Stimulated activated CD8-positive, alpha-beta memory T cell treated with anti-CD3 and anti-CD28 coated beads, Interleukin-4, amount 100 ng/mL, for 1 hour (primary cell): ENCODE measurements at places on chromosomes 7 and 10.

GRCh38 chr10:129637846-129638245 is 170.8 kb downstream of the MGMT start:
- DNase-seq: no peak

GRCh38 chr10:74585231-74586087 is 240.9 kb upstream of the KAT6B start:
- no peak for DNase-seq

DNA sequence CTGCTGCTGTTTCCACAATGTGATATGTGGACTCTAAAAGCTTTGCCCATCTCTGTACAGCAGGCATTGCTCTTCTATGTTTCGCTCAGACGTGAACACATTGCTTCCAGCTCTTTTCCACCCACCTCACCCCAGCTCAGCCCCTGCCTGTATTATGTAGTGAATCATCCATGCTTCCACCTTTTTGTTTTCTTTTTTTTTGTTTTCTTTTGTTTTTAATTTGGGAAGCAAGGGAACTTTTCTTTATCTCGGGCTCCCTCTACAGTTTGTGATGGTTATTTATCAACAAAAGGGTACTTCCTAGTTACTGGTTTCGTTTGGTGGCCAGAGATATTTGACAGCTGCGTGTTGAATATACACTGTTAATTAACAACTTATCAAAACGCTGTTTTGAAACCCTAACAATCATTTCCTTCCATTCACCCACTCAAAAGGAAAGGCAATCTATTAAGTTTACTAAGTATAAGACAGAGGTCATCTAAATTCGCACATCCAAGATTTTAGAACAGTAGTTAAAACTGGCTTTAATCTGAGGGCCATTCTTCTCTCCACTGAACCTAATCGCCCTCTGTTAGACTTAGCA is 127.9 kb upstream of the STK17A start:
- DNase-seq: no peak

DNA sequence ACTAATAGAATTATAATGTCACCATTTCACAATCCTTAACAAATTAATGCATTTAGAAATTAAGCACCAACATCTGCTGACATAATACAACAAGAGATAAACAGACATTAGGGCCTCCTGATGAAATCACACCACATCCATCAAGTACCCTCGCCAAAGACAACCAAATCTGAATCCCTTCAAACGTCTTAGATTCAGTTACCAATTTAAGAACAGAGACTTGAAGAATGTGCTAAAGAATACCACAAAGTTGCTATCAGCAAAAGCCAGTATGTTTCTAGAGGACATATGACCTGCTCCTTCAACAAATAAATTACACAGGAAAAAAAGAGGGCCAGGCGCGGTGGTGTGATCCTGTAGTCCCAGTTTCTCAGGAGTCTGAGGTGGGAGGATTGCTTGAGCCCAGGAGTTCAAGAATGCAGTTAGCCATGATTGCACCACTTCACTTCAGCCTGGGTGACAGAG is 144.5 kb downstream of the REEP3 start:
- DNase-seq: no peak

DNA sequence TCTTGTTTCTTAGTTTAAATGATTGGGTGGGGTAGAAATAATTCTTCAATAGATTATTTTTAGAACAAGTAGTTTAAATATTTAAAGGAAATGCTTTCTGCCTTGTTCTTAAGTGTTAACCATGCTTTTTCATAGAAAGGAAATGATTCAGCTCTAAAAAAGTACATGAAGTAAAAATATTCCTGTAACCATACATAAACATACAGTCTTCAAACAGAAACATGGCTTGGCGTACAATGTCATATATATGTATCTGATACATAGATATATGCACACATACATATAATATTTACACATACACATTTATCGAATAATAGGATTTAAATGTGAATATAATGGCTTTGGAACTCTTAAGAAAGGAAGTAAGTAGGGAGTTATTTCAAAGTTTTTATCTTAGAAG is 84.4 kb downstream of the RUNDC3B start:
- DNase-seq: no peak

DNA sequence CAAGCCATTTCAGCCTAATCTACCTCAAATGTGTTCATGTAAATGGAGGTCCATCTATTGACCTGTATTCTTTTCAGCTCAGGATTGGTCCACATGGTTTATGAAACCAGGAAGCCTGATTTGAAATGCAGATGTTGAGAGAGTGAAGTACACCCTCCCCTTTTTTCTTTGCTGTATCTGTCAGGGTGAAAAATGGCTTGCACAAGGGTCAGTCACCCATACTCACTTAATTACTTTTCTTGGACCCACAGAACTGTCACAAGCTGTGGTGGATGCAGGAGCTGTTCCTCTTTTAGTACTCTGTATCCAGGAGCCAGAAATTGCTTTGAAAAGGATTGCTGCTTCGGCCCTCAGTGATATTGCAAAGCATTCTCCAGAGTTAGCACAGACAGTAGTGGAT is 41.2 kb downstream of the SPAG6 start:
- DNase-seq: no peak

- no peak for DNase-seq
Observed at GRCh38 chr10:95451568-95452524, 109.3 kb downstream of the SORBS1 start.

DNA sequence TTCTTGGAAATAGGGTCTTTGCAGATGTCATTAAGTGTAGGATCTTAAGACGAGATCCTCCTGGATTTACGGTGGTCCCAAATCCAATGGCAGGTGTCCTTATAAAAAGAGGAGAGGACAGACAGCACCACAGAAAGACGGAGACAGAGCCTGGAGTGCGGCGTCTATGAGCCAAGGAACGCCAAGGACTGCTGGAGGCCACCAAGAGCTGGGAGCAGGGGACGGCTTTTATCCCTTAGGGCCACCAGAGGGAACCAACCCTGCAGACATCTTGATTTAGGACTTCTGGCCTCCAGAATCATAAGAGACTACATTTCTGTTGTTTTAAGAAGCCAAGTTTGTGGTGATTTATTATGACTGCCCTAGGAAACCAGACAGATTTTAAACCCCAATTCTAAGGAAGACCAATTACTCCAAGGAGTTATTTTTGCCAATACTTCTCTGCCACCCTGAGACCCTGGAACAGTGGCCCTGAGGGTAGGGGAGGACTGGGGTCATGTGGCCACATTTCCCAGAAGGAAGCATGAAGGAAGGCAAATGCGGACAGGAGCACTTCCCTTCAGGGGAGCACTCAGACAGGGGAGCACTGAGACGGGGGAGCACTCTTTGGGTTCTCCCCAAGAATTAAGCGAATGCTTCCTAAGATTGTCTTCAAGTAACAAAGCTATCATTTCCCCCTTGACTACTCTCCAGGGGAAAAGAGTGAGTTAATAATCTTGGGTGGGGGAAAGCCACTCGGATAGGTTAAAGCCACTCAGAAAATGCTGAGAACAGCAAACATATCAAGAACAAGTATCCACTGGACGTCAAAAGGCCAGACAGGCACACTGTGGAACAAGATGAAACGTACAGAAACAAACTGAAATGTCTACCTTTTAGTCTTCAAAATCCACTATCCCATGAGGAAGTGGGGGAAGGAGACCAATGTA is 67.5 kb downstream of the CHST15 start:
- no peak for DNase-seq
